ENCODE measurements at places on chromosomes 12 and 14.
A peak's percentile ranks its signal among the peaks of the same experiment; 100 is the strongest.

DNA sequence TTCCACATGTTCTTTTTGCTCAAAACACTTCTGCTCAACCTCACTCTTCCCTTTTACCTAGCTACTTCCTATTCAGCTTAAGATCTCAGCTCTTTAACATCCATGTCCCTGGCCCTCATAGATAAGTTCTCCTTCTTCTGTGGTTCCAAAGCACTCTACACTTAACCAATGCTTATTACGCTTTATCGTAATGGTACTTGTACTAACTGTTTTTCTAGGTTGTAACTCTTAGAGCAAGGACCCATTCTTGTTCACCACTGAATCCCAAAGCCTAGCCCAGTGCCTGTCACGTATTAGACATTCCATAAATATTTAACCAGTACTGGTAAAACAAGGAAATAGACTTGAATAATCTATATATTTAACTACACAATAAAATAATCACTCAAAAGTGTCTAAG is 5.3 kb downstream of the SLC41A2 start:
- no peak for DNase-seq

DNA sequence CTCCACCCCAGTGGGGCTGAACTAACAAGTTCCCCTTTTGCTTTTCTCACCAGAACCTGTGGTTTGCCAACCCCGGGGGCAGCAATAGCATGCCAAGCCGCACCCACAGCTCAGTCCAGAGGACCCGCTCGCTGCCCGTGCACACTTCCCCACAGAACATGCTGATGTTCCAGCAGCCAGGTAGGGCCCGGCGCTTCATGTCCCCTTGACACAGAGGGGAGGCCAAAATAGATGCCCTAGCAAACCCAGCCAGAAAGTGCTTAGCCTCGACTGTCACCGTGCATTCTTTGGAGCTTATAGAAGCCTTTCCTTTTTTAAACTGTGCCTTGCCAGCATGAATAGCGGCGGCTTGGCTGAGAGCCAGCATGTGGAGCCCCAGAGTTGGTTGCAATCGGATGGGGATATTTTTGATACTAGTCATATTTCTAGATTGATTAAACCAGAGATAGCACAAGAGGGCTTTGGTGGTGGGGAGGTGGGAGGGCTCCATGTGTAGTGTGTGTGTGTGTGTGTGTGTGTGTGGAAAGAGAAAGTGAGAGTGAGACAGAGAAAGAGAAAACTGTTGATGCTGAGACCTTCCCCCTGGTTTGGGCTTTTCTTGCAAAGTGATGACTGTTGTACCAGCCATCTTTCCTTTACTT is 126.1 kb downstream of the GCH1 start:
- DNase-seq: peak; percentile 84

DNA sequence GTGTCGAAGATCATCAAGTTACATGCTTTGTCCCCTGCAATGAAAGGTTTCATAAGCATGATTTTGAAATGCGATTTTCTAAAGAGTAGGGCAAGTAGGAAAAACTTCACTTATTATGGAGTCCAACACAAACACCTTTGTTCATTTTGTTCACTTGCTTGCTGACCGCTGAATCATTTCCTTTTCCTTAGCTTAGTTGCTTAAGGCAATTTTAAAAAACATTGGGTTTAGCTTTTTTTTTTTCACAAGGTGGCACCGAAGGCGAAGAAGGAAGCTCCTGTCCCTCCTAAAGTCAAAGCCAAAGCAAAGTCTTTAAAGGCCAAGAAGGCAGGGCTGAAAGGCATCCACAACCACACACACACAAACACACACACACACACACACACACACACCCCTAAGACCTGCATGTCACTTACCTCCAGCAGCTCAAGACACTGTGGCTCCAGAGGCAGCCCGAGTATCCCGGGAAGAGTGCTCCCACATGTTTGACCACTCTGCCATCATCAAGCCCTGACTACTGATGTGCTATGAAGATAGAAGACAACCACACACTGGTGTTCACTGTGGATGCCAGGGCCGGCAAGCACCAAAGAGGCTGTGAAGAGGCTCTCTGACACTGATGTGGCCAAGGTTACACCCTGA is 11.4 kb downstream of the MANSC1 start:
- DNase-seq: no peak

GRCh38 chr12:58639318-58639934 is 280.9 kb downstream of the LRIG3 start:
- peak; percentile 27 for DNase-seq

DNA sequence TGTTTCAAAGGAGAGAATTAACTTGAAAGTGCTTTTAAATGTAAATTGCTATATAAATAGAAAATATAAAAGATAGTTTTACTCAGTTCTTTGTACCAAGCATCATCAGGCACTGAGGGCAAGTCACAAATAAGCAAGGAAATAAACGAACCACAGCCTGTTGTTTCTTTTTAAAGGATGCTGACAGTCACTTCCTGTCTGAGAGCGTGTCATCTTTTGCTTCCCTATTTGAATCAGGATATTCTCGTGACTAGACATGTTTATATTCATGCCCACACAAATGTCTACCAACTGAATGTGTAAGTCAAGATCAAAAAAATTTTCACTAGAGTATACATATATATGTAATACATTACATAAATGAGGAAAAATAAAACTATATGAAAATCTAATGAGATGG is 31.4 kb upstream of the SLC2A13 start:
- no peak for DNase-seq

- no peak for DNase-seq
These were observed 6.6 kb upstream of the TCHP start for GRCh38 chr12:109893261-109893995.

All from fibroblast of upper back skin (primary cell).